ENCODE measurements at places on chromosomes 1 and 21.

GRCh38 chr21:43906585-43907370 is 41.8 kb downstream of the AGPAT3 start:
- no peak for DNase-seq

GRCh38 chr1:240093120-240093961 is 1.7 kb downstream of the FMN2 start:
- no peak for DNase-seq

DNA sequence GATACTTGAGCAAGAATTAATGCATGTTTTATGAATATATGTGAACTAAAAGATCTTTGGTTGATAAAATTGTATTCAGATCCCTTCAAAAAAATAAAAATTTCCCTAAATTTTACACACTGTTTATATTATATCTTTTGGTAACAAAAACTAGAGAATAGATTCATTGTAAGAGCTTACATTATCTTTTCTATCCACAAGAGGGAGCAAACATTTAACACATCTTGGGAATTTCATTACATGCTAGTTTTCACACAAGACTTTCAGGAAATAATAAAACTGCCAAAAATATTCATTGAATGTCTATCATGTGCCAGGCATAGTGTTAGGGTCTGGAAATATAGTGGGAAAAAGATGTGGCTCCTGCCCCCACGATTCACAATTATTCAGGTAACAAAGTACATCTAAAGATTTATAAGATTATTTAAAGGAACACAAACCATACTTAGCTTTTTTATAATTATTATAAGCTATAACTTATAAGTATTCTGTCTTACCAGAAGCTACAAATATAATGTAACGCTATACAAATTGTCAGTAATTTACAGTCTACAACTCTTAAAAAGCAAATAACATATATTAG is 30.6 kb downstream of the FAF1 start:
- no peak for DNase-seq

- no peak for DNase-seq
Observed at GRCh38 chr1:203140743-203141520, 13.4 kb downstream of the ADORA1 start.

DNA sequence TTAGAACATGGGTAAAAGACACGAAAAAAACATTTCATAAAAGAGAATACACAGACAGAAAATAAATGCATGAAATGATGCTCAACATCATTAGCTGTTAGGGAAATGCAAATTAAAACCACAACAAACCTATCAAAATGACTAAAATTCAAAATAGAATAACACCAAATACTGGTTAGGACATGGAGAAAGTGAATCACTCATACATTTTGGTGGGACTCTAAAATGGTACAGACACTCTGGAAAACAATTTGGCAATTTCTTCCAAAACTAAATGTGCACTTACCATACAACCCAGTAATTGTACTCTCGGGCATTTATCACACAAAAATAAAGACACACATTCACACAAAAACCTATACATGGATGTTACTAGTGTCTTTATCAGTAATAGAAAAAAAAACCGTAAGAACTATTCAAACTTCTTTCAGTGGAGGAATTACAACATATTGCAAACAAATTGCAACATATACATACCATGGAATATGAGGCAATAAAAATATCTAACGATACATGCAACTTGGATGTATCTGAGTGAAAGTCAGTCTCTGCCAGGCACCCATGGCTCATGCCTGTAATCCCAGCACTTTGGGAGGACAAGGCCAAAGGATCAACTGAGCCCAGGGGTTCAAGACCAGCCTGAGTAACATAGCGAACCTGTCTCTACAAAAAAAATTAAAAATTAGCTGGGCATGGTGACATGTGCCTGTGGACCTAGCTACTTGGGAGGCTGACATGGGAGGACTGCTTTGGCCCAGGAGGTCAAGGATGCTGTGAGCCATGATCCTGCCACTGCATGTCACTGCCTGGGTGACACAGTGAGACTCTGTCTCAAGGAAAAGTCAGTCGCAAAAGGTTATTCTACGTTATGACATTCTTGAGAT is 19.6 kb downstream of the HSF2BP start:
- no peak for DNase-seq

- DNase-seq, result no peak
Observed at GRCh38 chr1:26373281-26373680, 731 bp upstream of the ZNF683 start.

DNA sequence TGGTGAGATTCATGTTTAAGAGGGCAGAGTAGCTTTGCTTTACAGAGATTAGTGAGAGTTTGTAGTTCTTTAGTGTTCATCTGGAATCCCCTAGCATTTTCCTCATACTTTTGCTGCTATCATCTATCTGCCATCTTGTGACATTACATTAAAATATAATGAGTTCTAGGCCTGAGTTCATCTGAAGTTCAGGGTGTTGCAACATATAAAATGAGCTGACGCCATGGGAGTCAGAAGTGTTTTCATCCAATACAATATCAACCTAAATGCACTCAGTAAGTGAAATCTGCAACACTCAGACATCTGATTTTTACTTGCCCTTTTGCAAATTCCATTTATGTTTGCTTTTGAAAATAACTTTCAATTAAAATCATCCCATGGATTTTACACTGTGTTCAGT is 153.8 kb downstream of the NTNG1 start:
- DNase-seq, result no peak

DNA sequence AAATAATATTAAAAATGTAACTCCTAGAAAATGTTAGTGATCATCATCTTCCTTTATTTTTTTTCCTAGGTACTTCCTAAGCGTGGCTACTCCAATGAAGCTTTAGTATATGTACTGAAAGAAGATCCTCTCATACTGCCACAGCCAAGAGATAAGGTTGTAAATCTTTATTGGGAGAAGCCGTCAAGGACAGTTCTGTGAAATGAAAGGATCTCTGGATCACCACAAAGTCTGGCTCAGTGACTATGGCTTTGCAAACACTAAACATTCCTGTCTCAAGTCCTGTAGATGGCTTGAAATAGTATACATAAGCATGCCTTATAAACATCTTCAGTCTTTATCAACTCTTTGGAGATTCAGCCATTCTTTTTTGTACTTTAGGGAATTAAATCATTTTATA is 61.2 kb upstream of the DPH5 start:
- no peak for DNase-seq

GRCh38 chr1:53104289-53104913 is 38.0 kb downstream of the SLC1A7 start:
- DNase-seq, result no peak

- no peak for DNase-seq
Observed at GRCh38 chr1:151372058-151372934, at the start of gene SELENBP1. TSS of gene SELENBP1 (minus strand) at chr1:151372705. CDS start at chr1:151372641, 64 bp downstream.

DNA sequence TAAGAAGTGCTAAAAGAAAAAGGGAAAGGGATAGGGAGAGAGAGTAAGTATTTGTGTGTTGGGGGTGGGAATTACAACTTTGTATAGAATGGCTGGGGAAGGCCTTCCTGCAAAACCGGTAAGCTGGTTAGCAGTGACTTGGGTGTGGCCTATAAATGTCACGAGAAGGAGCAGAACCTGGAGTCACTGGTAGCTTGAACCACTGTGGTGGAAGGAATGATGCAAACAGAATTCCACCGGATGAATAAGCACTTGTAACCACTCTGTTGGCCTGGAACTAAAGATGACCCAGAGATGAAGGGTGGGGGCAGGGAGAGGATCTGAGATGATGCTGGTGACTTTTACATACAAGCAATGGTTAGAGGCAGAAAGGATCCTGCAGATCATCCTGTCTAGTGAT is 8.9 kb downstream of the XKR8 start:
- DNase-seq, result no peak

DNA sequence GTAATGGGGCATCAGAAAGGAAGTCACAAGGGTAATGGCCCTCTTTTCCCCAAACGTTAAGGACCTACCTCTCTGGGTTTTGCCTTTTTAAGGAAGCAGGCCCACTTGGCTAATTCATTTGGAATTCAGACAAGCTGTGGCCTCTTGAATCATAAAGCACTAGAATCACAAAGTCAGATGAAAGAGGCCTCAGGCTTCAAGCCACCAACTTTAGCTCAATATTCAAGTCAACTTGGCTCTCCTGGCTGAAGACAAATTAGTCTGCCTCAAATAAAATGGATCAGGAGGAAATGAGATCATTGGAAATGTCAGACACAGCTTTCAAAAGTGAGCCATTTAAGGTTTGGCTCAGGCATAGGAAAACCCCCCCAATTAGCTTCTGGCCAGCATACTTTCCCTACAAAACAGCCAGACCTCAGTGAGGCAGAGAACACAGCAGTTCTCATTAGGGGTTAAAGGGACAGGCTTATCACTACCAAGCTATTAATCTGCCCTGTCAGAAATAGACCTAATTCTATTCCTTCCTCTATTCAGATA is 34.3 kb downstream of the SLC35D1 start:
- DNase-seq, result no peak

GRCh38 chr1:90557706-90558105 is 159.4 kb downstream of the BARHL2 start:
- no peak for DNase-seq

DNA sequence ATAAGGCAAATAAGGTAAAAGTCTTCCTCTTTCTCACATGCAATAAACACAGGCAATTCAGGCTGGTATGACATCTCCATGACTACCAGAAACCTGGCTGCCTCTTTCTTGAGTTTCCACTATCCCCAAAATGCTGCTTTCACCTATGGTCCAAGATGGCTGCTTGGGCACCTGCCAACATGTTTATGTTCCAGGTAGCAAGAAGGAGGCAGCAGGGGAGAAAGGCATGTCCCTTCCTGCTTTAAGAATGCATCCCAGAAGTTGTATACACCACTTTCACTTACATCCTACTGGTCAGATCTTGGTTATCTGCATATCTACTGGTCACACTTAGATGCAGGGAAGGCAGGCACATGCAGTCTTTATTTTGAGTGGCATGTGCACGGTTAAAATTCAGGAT is 19.4 kb upstream of the ACOT11 start:
- no peak for DNase-seq

GRCh38 chr1:157965584-157965983 is 27.9 kb upstream of the KIRREL1 start:
- DNase-seq, result no peak

- DNase-seq, result peak; percentile 89
Observed at GRCh38 chr1:15409388-15410222, at the start of gene EFHD2. TSS of gene EFHD2 (plus strand) at chr1:15409888. CDS start at chr1:15409972, 84 bp downstream.

GRCh38 chr1:16205891-16206546 is 6.4 kb downstream of the ARHGEF19 start:
- no peak for DNase-seq

DNA sequence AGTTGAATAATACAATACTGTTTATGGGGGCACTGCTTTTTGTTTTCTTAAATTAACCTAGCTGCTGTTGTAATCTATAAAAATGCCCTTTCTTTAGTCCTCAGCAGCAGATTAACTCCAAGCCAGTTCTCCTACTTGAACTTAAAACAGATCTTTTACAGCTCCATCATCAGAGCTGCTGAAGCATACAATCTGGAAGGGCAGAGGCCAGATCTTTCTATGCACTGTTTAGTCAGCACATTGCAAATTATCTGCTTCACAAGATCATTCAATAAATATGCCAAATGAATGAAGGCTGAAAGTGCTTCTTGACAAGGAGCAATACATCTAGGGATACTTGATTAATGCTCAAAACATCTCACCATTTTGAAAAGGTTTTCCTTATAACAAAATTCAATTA is 115.8 kb downstream of the PLPPR5 start:
- DNase-seq, result no peak

DNA sequence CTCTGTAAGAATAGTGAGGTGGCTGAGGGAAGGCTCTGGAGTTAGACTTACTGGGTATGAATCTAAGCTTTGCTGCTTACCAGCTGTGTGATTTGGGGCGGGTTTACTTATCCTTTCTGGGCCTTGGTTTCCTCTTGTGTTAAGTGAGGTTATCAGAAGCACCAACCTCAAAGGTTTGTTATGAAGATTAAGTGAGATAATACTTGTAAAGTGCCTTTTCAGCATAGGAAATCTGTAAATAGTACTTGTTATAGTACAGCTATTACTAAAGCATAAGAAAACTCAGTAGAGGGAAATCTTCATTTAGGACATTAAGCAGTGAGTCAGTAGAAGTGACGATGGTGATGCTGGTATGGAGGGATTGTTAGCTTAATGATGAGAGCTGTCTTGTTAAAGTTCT is 12.1 kb downstream of the HHAT start:
- no peak for DNase-seq

DNA sequence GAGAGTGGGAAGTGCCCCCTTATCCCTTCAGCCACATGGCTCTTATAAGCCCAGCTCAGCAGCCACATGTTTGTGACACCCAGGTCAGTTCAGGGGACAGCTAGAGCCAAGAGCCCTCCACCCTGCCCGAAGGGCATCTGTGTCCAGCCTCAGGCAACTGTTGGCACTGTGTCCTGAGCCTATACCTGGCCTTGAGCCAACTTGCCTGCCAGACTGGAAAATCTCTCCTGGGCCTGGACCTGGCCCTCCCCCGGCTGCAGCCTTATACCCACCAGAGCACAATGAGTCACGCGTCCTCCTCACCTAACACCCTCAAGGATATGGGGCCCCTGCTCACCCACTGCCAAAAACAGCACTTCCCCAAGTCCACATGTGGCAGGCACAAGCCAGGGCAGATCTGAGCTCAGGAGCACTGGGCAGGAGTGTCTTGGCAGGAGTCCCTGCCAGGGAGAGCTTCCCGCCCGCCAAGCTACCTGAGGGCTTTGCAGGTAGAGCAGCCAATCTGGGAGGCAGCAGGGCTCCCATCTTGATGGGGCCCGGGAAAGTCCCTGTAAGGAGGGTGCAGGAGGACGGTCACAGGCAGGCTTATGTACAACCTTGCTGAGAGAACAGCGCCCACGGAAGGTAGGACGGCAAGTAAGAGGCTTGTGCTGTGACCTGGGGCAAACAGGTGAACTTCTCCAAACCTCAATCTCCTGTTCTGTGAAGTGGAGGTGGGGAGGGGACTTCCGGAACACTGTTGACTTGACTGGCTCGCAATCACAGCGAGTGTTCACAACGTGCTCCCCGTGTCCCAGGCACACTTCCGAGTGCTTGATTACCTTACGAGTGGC is 19.8 kb upstream of the HSPG2 start:
- no peak for DNase-seq

DNA sequence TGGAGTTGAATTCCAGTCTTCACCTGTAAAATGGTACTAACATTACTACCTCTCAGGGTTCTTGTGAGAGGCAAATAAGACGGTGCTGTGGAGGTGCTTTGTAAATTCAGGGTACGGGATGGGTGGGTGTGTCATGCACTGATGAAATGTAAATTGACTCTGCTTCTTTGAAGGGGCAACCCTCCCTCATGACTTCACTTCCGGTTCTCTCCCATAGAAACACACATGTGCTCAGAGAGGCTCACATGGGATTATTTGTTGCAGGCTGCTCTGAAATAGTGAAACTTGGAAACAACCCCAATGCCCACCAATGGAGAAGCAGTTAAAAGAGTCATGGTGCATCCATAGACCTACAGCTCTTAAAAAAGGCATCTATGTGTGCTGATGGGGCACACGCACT is 44.9 kb upstream of the SCMH1 start:
- DNase-seq, result no peak
